GM13977 (cell line): ENCODE measurements at places on chromosomes 1 and 21.

GRCh38 chr1:5794279-5794678 is 197.9 kb downstream of the NPHP4 start:
- no peak for DNase-seq

DNA sequence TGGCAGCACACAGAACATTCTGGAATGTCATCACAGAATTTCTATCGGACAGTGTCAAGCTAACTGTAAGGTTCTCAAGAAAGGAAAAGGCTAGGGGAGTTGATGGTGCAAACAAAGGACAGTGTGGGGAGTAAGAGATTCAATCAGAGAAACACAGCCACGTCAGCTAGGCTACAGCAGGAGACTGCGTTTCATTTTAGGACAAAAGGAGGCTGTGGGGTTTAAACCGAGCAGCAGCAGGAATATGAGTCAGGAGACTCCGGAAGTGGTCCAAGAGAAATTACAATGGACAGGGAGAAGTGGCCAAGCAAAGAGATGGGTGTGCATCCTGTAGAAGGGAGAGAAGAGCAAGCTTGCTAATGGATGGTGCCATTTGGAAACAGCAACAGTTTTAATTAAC is 37.4 kb upstream of the C1orf198 start:
- DNase-seq: no peak

DNA sequence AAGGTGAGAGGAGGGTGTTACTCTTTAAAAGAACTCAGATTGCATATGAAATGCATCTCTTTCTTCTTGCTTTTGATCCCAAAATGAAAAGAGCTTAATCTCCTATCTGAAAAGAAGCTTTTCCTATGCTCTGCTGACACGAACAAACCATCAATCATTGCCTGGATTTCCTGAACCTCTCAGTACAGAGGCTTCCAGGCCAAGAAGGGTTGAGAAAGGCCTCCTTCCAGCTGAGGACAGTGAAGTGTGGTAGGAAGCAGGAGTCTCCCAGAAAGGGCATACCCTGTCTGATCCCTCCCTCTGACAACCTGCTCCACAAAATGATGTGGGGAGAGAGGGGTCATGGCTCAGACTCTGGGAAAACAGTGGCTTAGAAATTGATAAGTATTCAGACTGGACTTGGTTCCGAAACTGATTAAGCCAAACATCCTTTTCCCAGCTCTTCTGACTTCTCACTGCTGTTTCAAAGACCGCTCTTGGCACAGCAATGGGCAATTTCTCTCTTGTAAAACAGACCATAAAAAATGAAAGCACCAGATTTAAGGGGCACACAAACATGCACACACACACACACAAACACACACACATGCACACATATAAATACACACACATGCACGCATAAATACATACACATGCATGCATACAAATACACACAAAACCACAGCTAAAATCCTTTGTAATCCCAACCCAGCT is 310.3 kb downstream of the SIPA1L2 start:
- no peak for DNase-seq

DNA sequence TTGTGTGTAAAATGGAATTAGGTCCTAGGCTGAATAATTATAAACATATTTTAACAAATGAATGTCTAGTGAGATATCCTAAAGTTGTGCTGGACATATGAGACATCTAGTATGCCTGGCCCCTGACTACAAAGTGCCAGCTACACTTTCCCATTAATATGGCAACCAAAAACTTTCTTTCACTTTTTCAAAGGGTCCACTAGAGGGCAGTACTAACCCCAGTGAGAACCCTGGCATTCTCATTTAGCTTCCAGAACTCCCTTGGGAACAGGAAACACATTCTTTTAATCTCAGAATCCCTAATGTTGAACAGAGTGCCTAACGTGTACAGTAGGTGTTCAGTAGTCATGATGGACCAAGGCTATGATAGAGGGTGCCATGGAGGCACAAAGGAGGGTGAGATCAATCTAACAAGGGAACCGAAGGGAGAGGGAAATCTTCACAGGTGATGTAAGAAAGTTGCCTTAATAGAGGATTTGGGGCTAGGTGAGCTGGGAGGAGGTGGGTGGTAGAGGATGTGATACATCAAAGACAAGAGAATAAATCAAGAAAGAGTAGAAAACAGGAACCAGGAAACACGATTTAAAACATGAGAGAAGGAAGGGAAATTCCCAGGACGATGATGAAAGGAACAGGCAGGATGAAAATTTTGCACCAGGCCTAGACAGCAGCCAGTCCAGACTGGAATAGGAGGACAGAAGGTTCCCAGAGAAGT is 41.6 kb downstream of the NSL1 start:
- DNase-seq: peak; percentile 20

- DNase-seq: no peak
These were observed 33.2 kb downstream of the KCND3 start for GRCh38 chr1:111956155-111956771.

- no peak for DNase-seq
These were observed 118.7 kb upstream of the RRP15 start for GRCh38 chr1:218166268-218166945.

DNA sequence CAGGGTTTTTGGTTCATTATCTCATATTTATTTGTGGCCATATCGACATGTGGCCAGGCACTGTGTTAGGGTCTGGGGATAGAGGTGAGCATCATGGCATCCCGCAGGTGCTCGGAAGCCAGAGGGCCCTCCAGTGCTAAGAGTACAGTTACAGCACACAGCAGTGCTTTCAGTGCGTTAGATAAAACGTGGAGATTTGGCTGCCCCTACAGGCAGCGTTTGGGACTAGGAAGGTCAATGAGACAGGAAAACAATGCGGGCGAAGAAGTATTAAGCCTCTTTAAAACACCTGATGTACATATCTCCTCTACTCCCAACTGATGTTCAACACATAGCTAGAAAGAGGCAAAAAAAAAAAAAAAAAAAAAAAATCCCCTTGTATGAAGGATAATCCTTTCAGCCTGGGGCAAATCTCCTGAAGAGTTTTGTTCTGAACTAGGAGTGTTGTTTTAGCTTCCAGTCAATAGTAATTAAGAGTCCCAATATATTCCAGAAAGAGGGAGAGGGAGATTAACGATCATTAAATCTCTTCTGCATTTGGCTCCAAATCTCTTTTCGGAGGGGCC is 80.1 kb downstream of the CAPZB start:
- DNase-seq: no peak
